ENCODE measurements at places on chromosomes 6 and 20. TPM values are rescaled to one million over a fixed set of nuclear protein-coding genes. Genes with fewer than 3 reads are reported as not detected.

The CEP162 gene
- total RNA-seq, result 2.6 TPM

The CPNE1 gene
- total RNA-seq, result 146 TPM

The FGD2 gene
- 1.2 TPM for total RNA-seq

The PRR18 gene
- total RNA-seq, result not detected

The ZBTB12 gene
- total RNA-seq, result 0.28 TPM

The YTHDF1 gene
- total RNA-seq, result 43.7 TPM

The XKR7 gene
- total RNA-seq, result not detected

The CD40 gene
- total RNA-seq, result 1.2 TPM

The ARHGAP18 gene
- 0.71 TPM for total RNA-seq

The ESR1 gene
- total RNA-seq, result 2.6 TPM

The NKAIN4 gene
- total RNA-seq, result not detected

The PET117 gene
- total RNA-seq, result 14.6 TPM

The C20orf141 gene
- not detected for total RNA-seq

The R3HDML gene
- total RNA-seq, result not detected

The OR2H1 gene
- not detected for total RNA-seq

The KPNA5 gene
- 60.0 TPM for total RNA-seq

The OR2J3 gene
- not detected for total RNA-seq

The PLA2G7 gene
- not detected for total RNA-seq

The MAFB gene
- total RNA-seq, result 3.7 TPM

The MCM8 gene
- total RNA-seq, result 1.7 TPM

The PNLDC1 gene
- not detected for total RNA-seq
